ENCODE measurements at places on chromosomes 16 and 17. TPM values are rescaled to one million over a fixed set of nuclear protein-coding genes. Genes with fewer than 3 reads are reported as not detected.

LGALS9B gene
- total RNA-seq: not detected

SLC16A13 gene
- total RNA-seq: 9.6 TPM

CEP295NL gene
- total RNA-seq: not detected

DNA sequence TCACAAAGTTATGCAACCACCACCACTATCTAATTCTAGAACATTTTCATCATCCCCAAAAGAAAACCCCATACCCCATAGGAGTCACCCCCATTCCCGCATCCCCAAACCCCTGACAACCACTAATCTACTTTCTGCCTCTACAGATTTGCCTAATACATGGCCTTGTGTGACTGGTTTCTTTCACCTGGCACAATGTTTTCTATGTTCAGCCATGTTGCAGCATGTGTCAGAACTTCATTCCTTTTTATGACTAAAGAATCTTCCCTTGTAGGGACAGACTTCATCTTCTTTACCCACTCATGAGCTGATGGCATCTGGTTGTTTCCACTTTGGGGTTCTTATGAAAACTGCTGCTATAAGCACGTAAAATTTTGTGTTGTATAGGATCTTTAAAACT lies 34.6 kb downstream of the CYTH1 start:
- DNase-seq: no peak

GRCh38 chr17:43578404-43578698 lies 32.2 kb upstream of the ETV4 start:
- no peak for DNase-seq

DNA sequence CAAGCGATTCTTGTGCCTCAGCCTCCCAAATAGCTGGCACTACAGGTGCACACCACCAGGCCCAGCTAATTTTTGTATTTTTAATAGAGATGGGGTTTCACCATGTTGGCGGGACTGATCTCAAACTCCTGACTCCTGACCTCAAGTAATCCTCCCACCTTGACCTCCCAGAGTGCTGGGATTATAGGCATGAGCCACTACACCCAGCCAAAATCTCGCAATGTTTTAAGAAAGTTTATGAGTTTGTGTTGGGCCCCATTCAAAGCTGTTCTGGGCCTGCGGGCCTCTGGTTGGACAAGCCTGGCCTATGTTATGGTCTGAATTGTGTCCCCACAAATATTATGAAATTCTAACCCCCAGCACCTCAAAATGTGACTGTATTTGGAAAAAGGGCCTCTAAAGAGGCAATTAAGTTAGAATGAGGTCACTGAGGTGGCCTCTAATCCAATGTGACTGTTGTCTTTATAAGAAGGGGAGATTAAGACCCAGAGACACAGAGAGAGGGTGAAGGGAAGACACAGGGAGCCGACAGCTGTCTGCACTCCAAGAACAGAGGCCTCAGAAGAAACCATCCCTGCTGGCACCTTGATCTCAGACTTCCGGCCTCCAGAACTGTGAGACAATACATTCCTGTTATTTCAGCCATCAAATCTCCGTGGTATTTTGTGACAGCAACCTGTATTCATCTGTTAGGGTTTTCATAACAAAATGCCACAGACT lies 469.9 kb downstream of the HS3ST4 start:
- DNase-seq: no peak

DNA sequence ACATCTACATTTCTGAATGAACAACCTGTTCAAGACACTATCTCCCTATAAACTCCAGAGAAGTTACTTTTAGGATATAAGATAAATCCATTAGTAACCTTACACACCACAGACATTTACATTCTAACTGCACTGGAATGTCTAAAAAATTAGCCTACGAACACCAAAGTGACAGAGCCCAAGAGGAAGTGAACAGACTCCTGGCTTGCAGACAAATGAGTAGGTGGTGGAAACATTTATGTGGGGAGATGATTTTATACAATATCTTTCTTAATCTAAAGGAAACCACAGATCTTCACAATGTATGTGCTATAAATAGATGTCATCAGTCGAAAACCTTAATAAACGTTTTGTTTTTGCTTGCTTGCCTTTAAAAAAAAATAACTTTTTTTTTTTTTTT lies 18.8 kb downstream of the ZNF652 start:
- peak; percentile 38 for DNase-seq

DNA sequence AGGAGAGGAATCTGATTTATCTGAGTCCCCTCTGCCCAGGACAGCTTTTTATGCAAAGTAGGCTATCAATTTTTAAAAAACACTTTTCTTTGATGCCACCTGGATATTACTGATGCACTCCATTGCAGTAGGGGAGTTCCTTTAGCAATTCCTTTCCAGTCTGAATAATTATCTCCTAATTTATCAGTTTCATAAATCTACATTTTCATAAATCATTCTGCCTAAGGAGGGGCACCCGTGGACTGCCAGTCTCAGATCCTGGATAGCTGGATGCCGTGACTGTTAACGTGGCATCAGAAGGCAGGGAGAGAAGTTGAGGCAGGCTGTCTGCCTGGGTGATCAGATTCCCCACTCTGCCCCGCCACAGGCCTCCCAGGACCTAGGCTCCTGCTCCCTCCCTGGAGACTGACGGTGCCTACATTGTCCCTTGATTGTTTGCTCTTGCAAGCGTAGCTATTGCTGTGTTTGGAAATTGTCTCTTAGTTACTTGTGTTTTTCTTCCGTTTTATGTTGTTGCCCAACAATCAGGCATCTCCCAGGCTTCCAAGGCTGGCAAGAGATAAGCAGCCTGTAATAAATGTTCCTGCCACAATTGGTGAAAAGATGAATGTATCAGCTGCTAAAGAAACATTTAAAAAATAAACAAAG lies 75.2 kb downstream of the KATNIP start:
- DNase-seq: no peak

- DNase-seq: no peak
Observed at GRCh38 chr16:4376126-4376892, 4.7 kb downstream of the VASN start.

GRCh38 chr17:79624718-79625478 lies 14.0 kb upstream of the RBFOX3 start:
- no peak for DNase-seq

- peak; percentile 43 for DNase-seq
Observed at GRCh38 chr17:44004761-44005526, 522 bp downstream of the NAGS start.

GRCh38 chr17:42989726-42990652 lies 8.2 kb upstream of the RPL27 start:
- no peak for DNase-seq

- DNase-seq: no peak
Observed at GRCh38 chr17:34091975-34092374, 163.1 kb upstream of the CCL2 start.

DNA sequence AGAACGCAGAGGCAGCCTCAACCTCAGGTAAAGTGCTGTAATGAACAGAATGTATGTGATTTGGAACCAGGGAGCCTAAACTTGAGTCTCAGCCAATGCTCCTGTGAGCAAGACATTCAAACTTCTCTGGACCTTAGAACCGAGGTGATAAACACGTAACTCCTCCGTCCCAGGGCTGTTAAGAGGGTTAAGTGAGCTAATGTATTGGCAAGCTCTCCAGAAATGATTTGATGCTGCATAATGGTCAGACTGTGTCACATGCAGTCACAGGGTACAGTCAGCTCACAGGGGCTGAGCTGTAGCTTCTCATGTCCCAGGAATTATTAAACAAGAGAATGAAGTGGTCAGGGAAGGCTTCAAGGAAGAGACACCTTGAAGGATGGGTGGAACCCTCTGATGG lies 10.0 kb upstream of the SLC4A1 start:
- no peak for DNase-seq

DNA sequence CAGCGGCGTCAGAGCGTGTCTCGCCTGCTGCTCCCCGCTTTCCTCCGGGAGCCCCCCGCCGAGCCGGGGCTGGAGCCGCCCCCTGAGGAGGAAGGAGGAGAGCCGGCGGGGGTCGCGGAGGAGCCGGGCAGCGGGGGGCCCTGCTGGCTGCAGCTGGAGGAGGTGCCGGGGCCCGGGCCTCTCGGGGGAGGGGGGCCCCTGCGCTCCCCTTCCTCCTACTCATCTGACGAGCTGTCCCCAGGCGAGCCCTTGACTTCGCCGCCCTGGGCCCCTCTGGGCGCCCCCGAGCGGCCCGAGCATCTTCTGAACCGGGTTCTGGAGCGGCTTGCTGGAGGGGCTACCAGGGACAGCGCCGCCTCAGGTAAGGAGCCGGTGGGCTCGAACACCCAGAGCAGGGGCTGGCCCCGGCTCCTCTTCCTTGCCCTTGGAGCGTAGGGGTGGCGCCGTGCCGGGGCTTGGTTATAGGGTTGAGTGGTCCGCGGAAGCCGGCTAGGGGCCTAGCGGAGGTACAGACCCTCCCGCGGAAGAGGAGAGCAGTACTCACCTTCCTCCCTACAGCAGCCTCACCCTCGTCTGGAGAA lies 841 bp downstream of the RAPGEFL1 start:
- no peak for DNase-seq

All from activated CD4-positive, alpha-beta T cell treated with anti-CD3 and anti-CD28 coated beads for 36 hours (primary cell).